ENCODE measurements at places on chromosomes 7 and 10.

- no peak for DNase-seq
Observed at GRCh38 chr7:86961686-86962085, 97.8 kb downstream of the ELAPOR2 start.

DNA sequence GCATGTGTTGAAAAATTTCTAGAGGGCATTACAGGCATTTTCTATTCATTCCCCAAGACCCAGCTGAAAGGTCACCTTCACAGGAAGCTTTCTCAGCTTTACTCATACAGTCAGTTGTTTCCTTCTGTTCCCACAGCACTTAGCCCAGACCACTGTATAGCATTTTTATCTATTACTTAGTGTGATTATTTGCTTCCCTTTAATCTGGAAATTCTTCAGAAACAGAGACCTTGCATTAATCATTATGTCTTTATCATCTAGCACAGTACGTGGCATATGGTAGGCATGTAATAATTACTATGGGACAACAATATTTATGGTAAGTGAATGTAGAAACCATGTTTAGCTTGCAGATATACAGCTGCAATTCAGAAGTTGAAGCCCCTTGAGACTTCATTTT, 38.2 kb upstream of the CDK6 start:
- DNase-seq, result no peak

DNA sequence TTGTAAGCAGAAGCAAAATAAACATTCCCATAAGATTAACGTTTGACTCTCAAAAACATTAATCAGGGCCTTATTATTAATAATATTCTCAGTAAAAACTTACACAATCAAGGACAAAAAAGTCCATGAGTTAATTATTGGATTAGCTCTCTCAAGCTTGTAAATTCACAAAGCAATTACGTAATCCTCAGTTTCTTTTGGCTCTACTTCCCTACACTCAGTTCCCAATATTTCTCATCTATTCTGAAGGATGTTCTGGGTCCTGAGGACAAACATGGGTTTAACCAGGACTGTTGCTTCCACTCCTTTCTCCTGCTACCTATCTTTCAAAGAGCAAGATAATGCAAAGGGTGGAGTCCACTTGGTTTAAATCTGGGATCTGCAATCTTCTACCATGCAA, 15.1 kb downstream of the FBXL13 start:
- no peak for DNase-seq

- no peak for DNase-seq
Observed at GRCh38 chr10:72106154-72106849, 18.0 kb upstream of the SPOCK2 start.

- DNase-seq, result peak; percentile 30
Observed at GRCh38 chr10:31340343-31340742, 21.3 kb downstream of the ZEB1 start.

DNA sequence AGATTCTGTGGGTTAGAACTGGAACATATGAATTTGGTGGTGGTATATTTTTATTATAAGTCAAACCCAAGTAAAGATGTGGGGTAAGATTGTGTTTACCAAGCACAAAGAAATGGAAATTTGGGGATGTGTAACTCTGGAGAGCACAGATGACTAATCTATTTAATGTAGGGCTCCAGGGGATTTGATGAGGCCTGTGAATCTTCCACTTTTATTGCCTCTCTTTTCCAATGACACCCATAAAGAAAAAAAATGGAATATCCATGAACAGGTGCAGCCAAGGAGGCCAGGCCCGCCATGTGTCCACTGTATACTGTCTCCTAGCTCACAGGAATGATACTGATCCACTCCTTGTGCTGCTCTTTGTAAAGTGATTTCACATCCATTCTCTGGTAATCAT, 2.8 kb downstream of the SRGN start:
- DNase-seq, result no peak

DNA sequence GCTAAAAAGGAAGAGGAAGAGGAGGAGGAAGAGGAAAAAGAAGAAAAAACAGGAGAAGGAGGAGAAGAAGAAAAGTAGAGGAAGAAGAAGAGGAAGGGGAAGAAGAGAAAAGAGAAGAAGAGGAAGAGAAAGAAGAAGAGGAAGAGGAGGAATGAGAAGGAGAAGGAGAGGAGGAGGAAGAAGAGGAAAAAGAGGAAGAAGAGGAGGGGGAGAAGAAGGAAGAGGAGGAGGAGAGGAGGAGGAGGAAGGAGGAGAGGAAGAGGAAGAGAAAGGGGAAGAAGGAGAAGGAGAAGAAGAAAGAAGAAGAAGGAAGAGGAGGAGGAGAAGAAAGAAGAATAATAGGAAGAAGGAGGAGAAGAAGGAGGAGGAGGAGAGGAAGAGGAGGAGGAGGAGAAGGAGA, 96.4 kb upstream of the GNA12 start:
- DNase-seq, result no peak

- DNase-seq, result no peak
Observed at GRCh38 chr7:28311670-28312069, 100.6 kb upstream of the CREB5 start.

GRCh38 chr10:59374916-59375315, 12.6 kb upstream of the FAM13C start:
- no peak for DNase-seq

Data from HepG2 (cell line).